ENCODE measurements at places on chromosomes 7 and 10.

DNA sequence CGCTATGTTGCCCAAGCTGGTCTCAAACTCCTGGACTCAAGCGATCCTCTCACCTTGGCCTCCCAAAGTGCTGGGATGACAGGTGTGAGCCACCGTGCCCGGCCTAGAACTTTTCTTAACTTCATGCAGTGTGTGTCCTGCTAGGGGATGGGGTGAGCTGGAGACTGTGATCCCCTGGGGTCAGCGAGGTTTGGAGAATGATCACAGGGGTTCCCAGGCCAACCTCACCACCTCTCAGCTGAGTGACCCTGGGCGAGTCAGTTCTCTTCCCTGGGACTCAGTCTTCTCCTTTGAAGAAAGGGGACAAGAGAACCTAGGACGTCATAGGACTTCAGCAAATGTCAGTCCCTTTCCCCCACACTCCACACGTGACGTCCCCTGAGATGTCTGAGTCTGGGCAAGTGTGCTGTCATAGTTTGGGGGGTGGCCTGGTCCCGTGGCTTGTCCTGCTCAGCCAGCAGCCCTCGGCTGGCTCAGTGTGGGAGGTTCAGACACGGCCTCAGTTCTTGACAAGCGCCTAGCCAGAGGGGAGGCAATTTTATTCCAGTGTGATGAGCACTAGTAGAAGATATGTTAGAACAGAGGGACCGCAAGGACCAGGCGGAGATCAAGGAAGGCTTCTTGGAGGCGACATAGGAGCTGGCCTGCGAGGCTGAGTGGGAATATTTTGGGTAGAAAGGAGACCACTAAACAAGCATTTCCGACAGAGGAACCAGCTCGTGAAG lies 43.3 kb upstream of the ELN start:
- no peak for DNase-seq

DNA sequence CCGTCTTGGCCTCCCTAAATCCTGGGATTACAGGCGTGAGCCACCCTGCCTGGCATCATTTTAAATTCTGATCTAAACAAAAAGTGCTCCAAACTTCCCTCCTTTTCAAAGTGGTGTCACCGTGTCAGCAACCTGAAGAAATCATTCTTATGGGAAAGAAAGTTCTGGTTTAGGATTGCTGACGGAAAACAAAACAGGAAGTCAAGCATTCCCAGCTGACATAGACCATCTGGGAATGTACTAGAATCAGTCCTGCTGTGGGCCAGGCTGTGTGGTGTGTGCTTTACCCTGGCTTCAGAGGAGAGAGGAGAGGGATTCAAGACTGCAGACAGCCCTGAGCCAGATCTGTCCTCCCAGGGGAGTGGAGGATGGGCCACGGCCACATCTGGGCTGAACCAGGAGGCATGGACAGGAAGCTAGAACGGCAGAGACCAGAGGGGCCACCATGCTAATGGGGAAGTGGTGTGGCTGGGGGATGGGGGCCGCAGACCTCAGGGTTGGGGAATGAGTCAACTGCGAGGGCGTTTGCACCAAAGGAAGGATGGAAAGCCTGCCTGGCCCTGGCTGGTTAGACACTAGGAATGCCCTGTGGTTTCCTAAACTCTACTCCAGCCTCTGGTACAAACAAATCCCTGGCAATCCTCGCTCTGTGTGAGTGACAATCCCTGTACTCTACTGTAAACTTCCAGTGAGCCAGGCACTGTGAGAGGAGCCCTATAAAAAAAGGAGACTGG lies 16.7 kb upstream of the CLIP2 start:
- DNase-seq, result peak; percentile 93

DNA sequence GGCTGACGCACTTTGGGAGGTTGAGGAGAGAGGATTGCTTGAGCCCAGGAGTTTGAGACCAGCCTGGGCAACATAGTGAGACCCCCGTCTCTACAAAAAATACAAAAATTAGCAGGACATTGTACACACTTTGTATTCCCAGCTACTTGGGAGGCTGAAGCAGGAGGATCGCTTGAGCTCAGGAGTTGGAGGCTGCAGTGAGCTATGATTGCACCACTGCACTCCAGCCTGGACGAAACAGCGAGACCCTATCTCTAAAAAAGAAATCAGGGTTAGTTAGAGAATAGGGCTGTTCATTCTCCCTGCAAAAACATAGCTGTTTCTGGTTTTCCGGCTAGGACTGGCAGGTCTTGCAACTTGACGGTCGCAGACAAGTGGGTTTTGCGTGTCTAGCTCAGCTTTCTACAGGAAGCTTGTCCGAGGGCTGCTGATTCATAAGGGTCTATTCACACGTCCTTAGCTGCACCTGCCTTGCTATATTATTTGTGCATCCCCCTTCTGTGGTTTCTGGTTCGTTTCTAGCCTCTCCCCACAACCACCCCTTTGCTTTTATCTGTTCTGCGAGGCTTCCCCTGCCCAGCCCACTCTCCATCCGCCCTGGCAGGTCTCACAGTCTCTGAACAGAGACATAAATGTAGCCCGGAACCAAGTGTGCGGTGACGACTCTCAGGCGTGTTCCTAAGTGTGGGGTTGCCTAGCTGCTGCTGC lies 10.7 kb downstream of the AMZ1 start:
- no peak for DNase-seq

- no peak for DNase-seq
Measured at GRCh38 chr10:16765509-16766375, 51.5 kb downstream of the RSU1 start.

DNA sequence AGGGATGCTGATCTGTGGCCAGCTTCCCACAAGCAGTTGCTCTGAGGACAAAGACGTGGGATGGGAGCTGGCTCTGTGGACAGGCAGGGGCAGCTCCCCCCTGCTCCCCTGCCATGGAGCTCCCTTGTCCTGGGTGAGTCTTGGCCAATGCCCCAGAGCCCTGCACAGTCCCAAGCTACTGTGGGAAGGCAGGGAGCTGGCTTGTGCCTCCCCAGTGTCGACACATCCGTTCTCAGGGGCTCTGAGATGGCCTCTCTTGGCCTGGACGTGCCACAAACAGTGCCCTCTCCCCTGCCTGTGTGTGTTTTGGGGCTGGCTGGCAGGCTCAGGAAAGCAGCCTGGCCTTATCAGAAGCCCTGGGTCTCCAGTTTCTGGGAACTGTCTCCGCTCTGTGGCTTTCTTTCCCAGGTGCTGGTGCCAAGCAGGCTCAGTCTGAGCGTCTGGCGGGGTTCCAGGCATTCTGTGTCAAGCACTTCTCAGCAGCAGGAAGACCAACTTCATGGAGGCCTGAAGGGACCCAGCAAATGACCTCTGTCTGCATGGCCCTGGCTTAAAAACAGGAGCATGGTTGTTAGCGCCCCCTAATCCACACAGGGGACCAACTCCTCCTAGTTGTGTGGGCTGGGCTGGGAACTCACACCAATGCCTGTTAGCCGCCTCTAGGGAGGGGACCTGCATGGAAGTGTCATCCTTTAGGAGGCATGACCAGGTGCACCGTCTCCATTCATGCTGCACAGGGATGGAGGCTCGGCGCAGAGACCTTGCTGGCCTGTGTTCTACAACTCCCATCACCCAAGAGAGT lies 375.2 kb downstream of the RPS24 start:
- DNase-seq, result no peak

- peak; percentile 78 for DNase-seq
Measured at GRCh38 chr7:129923709-129924108, 29.1 kb downstream of the UBE2H start.

DNA sequence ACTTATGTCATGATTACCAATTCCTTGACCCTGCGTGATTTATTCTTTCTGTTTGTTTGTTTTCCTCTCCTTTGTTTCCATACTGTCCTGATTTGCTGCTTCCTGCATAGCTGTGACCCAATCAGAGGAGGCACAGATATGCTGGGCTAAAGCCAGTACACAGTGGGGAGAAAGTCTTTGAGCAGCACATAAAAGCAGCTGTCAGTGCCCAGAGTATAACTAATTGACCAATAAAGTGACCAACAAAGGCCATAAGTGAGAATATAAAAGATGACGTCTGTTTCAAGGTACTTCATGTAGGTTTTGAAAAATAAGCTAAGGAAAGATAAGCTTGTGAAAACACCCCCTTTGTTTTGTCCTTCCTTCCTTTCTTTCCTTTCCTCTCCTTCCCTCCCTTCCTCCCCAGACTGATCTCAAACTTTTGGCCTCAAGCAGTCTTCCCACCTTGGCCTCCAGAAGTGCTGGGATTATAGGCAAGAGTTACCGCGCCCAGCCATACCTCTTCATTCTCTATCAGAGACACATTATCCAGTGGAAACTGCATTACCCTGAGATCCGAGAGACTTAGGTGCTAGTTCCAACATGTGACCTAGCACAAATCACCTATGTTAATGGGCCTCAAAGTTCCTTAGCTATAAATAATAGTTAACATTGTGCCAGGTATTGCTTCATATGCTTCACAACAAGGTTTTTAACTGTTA lies 17.0 kb downstream of the BCAP29 start:
- no peak for DNase-seq

DNA sequence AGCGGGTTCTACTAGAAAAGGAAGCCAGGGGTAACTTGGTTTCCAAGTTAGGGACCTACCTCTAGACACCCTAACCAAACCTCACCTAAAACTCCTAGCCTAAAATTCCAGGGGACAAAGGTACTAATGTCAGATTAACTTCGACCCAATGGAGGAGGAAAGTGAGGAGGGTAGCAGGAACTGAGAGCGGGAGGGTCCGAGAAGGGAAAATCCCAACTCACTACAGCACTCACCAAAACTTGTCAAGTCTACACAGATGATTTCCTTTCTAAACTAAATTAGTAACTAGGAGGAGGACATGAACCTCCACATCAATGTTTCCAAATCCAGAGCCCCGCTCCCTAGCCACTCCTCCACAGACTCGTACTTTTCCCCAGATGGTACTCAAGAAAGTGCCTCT lies 22.6 kb downstream of the CHCHD3 start:
- DNase-seq, result no peak

DNA sequence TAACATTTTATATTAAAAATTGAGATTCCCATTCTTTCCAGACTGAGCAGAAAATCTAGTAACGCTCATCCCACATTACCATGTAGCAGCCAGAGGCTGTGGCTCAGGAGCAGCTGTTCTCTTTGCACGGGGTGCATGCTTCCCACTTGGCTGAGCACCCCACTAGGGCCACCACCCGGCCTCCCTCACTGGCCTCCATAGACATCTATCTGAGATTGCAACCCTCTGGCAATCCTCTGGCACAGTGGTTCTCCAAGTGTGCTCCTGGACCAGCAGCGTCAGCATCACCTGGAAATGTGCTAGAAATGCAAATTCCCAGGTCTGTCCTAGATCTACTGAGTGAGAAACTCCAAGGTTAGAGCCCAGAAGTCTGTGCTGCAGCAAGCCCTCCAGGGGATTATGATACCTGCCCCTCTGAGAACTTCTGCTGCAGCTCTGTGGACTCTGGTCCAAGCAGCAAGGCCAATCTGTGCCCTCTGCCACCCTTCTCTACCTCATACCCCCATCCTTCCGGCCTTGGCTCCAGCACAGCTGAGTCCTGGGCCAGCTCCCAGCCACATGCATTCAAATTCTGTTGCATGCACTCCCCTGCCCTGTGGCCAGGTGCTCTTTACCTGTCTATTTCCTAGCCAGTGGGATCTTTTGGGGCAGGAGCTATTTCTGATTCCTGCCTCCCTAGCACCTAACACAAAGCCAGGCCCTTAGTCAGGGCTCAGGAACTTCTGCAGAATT lies 301.5 kb downstream of the GRID1 start:
- DNase-seq, result no peak

DNA sequence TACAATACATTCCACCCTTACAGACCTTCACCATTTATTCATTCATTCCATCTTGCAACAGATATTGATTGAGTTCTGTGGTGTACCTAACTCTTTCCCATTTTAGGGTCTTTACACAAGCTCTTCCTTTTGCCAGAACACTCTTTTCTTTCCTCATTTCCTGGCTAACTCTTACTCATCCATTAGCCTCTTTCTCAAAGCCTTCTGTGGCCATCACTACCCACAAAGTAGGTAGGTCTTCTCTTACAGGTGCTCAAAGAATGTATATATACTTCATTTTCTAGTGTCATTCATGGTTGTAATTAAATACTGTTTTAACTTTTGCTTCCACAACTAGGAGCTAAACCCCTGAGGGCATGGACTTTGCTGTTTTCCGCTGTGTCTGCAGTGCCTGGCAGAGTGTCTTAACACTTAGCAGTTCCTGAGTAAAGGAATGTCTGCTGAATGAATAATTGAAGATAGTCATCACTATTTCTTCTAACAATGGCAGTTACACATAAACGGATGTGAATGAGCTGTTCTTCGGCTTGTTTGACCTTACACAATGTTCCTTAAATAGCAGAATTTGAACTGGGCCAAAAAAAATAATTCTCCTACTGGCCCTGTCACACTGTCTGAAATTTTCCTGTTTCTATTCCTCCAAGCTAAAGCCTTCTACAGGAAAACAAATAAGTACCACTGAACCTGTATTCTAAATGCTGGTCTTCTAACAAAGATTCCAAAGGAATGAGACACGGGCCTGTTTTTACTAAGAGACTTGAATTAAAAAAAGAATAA lies 15.1 kb downstream of the BCAP29 start:
- peak; percentile 91 for DNase-seq

- peak; percentile 17 for DNase-seq
Measured at GRCh38 chr7:155598810-155599210, 45.7 kb upstream of the RBM33 start.

DNA sequence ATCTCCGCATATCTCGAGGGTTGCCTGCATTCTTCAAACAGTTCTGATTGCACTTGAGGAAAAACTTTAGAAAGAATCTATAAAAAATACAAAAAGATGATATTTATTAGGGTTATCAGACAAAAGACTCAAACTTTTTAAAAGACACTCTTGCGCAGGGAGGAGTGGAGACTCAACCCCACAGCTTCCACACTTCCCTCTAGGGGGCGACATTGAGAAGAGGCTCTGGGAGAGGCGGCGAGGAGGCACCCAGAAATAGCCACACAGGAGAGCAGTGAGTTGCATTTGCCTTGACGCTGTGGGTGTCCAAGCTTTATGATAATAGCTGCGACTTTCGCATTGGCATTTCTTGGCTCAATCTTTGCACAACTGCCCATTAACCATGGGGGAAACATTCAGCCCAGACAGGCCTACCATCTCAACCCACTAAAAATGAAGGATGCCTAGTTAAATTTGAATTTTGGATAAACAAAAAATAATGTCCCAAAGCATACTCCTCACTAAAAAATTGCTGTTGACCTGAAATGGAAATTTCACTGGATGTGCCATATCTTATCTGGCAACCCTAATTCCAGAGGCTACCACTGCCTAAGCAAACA lies 86.2 kb downstream of the EBF3 start:
- no peak for DNase-seq

DNA sequence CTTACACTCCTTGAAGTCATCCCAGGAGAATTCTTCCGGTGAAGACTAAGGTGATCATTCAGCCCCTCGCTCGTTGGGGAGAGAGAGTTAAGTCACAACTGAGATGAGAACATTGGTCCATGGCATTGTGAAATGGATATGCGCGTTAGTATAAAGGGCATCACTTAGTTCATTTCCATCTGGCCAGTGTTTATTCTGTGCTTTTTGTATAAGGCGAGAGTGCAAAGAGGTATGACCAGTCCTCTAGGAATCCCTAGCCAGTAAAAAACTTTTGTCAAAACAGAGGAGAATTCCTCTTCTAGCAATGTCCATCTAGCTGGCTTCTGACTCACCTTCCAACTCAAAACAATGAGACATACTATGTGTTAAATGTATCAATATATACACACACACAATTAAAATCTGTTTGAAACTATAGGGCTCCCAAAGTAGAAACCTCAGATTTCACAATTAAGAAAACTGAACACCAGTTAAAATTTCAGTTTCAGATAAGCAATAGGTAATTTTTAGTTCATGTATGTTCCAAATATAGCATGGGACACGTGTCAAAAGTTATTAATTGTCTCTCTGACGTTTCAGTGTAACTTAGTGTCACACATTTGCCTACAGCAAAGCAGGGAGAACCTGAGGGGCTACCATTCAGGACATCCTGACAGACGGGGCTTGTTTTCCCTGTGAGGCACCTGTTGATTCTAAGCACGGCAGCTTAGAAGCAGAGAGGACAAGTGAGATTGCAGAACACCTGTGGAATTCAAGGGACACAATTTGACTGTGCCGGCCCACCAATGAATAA lies 158.9 kb downstream of the KLF6 start:
- DNase-seq, result peak; percentile 65

Data from non-pigmented ciliary epithelial cell (primary cell).